Gastrocnemius medialis (tissue), 4 donors: ENCODE measurements at places on chromosomes 13 and 19.
A peak's percentile ranks its signal among the peaks of the same experiment; 100 is the strongest.

DNA sequence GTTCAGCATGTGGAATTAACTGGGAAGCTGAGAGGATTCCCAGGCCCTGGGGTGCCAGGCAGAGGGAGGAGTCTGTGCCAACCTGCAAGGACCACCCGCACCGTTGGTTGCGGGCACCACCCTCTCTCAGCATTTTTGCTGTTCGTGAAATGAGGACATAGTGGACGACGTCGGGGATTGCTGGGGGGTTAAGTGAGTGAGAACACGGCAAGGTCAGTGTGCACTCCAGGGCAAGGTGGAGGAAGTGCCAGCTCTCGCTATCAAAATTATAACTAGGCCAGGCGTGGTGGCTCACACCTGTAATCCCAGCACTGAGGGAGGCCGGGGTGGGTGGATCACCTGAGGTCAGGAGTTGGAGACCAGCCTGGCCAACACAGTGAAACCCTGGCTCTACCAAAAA is 2.2 kb downstream of the FXYD3 start:
- H3K27ac ChIP-seq, result no peak overlapping the region
- H3K36me3 ChIP-seq, result no peaks in the 10 kb centered on the region
- H3K27me3 ChIP-seq, result no peaks in the 10 kb centered on the region
- H3K4me3 ChIP-seq, result no peak overlapping the region
- peaks cover 6% of the 10 kb centered on the region for H3K4me1 ChIP-seq

DNA sequence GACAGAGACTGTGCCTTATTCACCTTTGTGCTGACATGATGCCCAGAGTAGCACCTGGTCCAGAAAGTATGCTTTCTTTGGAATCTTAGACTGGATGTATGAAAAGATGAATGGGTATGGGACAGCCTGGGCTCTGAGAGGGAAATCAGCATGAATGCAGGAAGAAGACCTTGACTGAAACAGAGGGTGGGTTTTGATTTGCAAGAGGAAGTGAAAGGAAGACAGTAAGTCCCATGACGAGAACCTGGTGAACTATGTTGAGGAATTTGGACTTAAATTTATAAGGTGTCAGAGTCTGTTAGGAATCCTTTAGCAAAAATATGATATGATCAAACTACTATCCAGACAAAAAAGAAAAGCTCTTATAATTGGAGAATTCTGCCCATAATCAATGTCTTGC is 301.9 kb downstream of the SPRY2 start:
- no peak for DNase-seq
- H3K27me3 ChIP-seq, result no peaks in the 10 kb centered on the region
- no peaks in the 10 kb centered on the region for H3K4me1 ChIP-seq

DNA sequence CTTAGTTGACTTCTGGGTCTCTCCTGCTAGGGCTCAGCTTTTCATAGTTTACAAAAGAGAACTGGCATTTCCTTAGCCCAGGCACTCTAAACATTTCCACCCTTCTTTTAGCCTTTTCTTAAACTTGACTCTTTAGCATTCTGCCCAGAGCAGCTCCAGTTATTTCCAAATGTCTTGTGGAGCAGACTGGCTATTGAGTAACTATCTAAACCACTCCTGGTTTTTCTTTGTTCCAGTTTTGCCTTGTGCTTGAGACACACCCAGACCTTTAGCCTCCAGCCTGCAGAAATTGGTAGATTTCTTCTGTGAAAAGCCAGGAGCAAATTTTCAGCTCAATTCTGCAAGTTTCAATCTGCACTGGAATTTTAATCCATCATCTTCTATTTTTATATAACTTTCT is 1813.1 kb downstream of the OLFM4 start:
- H3K4me3 ChIP-seq, result no peak overlapping the region
- no peak overlapping the region for H3K27ac ChIP-seq
- DNase-seq, result no peak
- no peaks in the 10 kb centered on the region for H3K27me3 ChIP-seq

DNA sequence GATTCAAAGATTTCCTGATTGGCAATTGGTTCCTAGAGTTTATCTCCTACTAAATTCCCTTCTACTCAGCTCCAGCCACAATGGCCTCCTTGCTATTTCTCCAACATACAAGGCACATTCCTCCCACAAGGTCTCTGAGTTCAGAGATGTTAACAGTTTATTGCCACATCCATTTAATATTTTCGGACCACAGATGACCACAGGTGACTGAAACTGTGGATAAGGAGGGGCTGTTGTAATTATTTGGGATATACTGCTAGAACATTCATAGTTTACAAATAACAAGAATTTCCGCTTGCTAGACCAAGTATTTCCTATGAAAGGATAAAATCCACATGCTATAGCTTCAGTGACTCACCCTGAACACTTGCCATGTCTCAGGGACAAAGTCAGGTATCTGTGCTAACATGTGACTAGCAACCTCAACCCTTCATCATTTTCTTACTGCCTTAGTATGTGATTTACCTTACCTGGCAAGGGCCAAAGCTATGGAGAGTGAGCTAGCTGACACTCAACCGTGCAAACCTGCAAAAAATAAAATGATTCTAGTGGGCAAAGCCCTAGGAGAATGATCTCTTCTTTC is 117.7 kb downstream of the TBC1D4 start:
- H3K4me1 ChIP-seq, result peaks cover 72% of the 10 kb centered on the region
- no peak overlapping the region for H3K4me3 ChIP-seq
- H3K27ac ChIP-seq, result peak overlapping the region; percentile 83
- no peaks in the 10 kb centered on the region for H3K36me3 ChIP-seq

DNA sequence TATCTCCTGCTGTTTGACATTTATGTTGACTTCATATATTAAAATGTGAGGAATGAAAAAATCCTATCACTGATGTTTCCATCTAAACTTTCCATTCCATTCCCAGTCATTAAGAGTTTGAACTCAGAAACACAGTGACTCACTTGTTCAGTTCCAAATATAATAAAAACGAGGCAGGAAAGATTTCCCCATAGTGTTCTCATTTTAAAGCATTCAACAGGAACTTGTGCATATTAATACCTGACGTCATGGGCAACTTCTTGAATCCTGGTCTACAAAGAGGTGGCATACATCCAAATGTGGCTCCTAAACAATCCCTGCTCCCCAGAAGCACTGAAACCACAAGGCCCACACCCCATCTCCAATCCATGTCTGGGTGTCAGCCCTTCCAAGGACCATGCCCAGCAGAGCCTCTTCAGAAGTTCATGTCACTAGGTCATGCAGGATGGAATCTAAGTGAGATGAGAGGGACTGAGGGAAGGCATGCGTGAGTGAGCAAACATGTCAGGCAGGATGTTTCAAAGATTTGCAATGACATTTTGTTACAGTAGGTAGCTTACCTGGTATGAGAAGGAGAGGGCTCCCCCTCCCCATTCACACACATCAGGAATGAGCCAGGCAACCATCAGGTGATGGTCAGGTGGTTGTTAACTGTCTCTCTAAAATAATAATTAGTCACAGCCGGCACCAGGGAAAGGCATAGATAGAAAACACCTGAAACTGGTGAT is 9.4 kb upstream of the ERVV-2 start:
- H3K36me3 ChIP-seq, result no peaks in the 10 kb centered on the region
- H3K4me1 ChIP-seq, result no peaks in the 10 kb centered on the region
- no peak overlapping the region for H3K27ac ChIP-seq
- H3K27me3 ChIP-seq, result peaks cover 20% of the 10 kb centered on the region
- no peak for DNase-seq
- H3K4me3 ChIP-seq, result no peak overlapping the region

DNA sequence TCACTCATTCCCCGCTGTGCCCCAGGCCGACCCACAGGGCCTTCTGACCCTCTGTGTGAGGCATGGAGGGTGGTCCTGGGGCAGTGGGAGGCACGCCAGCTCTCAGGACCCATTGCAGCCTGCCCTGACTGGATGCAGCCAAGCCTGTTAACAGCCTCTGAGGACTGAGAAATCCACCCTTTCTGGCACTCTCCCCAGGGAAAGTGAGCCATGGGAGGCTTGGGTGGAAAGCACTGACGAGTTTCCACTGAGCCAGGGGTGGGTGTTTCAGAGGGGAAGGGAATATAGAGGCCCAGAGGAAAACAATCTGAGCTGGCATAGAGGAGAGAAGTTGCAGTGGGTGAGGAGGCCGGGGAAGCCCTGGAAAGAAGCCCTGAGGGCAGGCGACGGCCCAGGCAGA is 30.6 kb upstream of the SLC7A10 start:
- no peak overlapping the region for H3K27ac ChIP-seq
- H3K4me1 ChIP-seq, result no peaks in the 10 kb centered on the region
- no peak for DNase-seq
- no peak overlapping the region for H3K4me3 ChIP-seq

GRCh38 chr19:46732172-46732938 is 13.5 kb upstream of the FKRP start:
- no peaks in the 10 kb centered on the region for H3K27me3 ChIP-seq
- H3K36me3 ChIP-seq, result no peaks in the 10 kb centered on the region
- no peak overlapping the region for H3K4me3 ChIP-seq

DNA sequence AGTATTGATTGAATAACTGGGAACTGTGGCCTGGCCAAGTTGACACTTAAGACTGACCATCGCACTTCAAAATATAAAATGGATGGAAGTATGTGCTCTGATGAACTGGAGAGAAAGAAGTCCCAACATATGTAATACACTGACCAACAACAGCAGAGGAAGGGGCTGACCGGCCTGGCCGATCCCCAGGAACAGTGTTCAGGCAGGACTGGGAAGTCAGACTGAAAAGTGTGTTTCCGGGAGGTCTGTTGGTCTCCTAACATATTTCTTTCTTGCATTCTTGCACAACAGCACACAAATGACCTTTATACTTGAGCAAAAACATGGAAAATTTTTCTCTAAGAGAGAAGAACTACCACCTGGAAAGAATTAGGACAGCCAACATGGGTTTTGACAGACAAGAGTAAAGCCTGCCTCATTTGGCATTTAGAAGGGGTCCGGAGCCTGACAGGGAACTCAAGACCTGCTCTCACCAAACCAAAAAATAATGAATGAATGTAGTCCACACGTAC is 297.8 kb downstream of the OXGR1 start:
- DNase-seq, result no peak
- H3K4me1 ChIP-seq, result no peaks in the 10 kb centered on the region
- no peak overlapping the region for H3K4me3 ChIP-seq
- no peaks in the 10 kb centered on the region for H3K36me3 ChIP-seq
